T-helper 17 cell (primary cell): ENCODE measurements at places on chromosomes 5 and 9. TPM values are rescaled to one million over a fixed set of nuclear protein-coding genes. Genes with fewer than 3 reads are reported as not detected.

DNA sequence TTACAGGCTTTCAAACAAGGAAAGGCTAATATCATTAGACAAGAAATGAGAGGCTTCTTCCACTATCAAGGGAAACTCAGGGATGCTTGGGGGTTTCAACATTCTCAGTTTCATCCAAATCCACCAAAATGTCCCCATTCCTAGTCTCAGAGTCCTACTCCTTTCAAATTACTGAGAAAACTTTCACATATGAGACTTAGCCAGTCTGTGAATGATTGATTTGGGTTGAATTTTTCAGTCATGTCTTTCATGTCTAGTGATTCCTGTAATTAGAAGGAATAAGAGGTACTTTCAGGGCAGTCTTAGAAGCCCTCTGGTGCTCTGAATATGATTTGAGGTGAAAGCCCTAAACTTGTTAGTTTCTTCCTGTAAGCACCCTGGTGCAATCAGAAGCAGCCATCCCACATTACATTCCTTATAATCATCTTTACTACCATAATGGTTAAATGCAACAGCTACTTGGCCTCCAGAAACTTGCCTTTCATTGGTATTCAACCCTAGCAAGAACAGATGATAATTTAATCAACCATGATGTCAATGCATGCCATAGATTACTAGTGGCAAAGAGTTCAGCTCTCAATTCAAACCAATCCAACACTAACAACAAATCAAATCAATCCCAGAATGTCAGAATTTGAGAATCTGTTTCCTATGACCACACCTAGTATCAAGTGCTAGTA, 50.7 kb upstream of the RIC1 start:
- H3K4me1 ChIP-seq, result peaks cover 14% of the 10 kb centered on the region
- DNase-seq, result no peak
- H3K27ac ChIP-seq, result peak overlapping the region; percentile 34
- no peaks in the 10 kb centered on the region for H3K27me3 ChIP-seq

- H3K36me3 ChIP-seq, result peaks cover 5% of the 10 kb centered on the region
- peak overlapping the region; percentile 25 for H3K4me3 ChIP-seq
- peak overlapping the region; percentile 99 for H3K27ac ChIP-seq
- no peaks in the 10 kb centered on the region for H3K27me3 ChIP-seq
- H3K4me1 ChIP-seq, result peaks cover 45% of the 10 kb centered on the region
- DNase-seq, result no peak
Measured at GRCh38 chr9:122261469-122261881, 3.2 kb downstream of the RBM18 start.

DNA sequence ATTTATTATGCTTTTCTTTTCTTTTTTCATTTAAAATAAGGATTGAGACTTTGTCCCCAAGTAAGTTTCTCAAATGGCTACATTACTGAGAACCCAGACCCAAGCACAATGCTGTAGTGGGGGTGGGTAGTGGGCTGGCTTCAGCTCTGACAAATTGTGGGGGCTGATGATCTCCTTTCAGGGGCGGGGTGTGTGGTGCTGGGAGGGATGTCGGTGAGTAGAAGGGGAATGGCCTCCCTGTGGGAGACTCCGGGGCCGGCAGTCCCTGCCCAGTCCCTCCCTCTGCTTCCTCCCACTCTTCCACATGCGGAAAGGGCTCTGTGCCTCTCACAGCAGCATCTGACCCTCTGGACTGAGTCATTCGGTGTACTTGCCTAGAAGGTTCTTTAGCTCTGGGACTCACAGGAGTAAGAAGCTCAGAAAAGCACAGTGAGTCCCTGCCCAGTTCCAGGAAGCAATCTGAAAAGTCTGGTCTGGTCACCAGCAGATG, 14.3 kb downstream of the CD180 start:
- peaks cover 2% of the 10 kb centered on the region for H3K36me3 ChIP-seq
- H3K27ac ChIP-seq, result peak overlapping the region; percentile 74
- H3K4me1 ChIP-seq, result peaks cover 25% of the 10 kb centered on the region
- H3K4me3 ChIP-seq, result no peak overlapping the region
- no peaks in the 10 kb centered on the region for H3K27me3 ChIP-seq
- no peak for DNase-seq

- H3K4me1 ChIP-seq, result peaks cover 72% of the 10 kb centered on the region
- no peaks in the 10 kb centered on the region for H3K27me3 ChIP-seq
- no peak for DNase-seq
- no peaks in the 10 kb centered on the region for H3K36me3 ChIP-seq
- peak overlapping the region; percentile 61 for H3K27ac ChIP-seq
Measured at GRCh38 chr5:6722015-6722414, 8.8 kb downstream of the TENT4A start.

- no peak for DNase-seq
- no peaks in the 10 kb centered on the region for H3K27me3 ChIP-seq
- no peak overlapping the region for H3K4me3 ChIP-seq
Measured at GRCh38 chr9:129649726-129650679, 8.1 kb upstream of the ASB6 start.

Gene OMD
- total RNA-seq, result not detected

Gene STKLD1
- total RNA-seq, result 0.72 TPM

Gene CPLANE1
- total RNA-seq, result 8.4 TPM

Gene SPINK7
- total RNA-seq, result not detected

Gene PCDHGA6
- 0.10 TPM for total RNA-seq

Gene PCDHGA7
- total RNA-seq, result 0.25 TPM
